Neural crest cell (in vitro differentiated cells): ENCODE measurements at places on chromosomes 6 and 20. TPM values are rescaled to one million over a fixed set of nuclear protein-coding genes. Genes with fewer than 3 reads are reported as not detected.

The DCBLD1 gene
- 9.1 and 10.1 TPM in 2 replicates for total RNA-seq

The AGPAT4 gene
- 37.6 and 41.3 TPM in 2 replicates for total RNA-seq

The MAP7 gene
- total RNA-seq, result 1.3 and 1.4 TPM in 2 replicates

The AKAP7 gene
- 7.3 and 7.8 TPM in 2 replicates for total RNA-seq

The CGA gene
- total RNA-seq, result not detected in 2 replicates

The BTBD3 gene
- 131 and 134 TPM in 2 replicates for total RNA-seq

The BNIP5 gene
- total RNA-seq, result not detected in 2 replicates

The SLC22A7 gene
- total RNA-seq, result 0.37 TPM in 1 of 2 replicates, not detected in the other

The DSP gene
- 9.4 and 9.5 TPM in 2 replicates for total RNA-seq

DNA sequence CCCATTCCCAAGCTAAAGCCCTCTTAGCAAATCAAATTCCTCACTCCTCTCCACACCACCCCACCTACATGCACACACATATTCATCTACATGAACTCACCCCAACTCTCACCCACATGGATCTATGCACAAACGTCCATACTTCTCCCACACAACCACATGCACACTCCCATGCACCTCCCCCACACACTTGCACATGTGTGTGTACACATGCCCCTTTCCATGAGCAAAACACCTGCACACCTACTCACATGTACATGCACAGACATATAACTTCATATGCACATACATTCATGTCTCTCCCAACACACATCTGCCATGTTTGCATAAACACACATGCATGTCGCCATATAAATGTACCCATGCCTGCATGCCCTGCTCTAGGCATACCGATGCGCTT is 22.8 kb upstream of the CST1 start:
- DNase-seq, result no peak

DNA sequence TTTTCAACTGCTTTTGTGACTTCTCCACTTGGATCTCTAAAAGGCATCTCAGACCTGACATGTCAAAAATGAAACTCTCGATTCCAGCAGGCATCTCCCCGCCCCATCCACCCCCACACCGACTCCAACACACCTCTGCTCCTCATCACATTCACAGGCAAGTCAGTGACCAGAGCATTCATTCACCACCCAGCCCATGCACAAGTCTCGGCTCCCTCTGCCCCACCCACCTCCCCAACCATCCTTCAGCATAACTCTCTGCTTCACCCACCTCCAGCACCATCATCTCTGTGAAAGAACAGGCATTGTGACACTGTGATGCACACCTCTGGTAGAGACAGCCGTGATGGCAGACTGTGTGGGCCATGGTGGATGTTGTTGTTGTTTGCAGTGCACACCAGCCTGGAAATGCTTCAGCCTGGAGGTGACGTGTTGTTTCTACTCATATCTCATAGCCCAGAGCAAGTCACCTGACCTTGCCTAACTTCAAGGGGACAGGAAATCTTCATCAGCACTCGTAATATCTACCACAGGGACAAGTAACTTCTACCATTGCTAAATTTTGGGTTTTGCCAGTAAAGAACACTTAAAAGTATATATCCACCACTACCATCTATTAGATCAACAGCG is 56.5 kb downstream of the ANKRD60 start:
- no peak for DNase-seq

DNA sequence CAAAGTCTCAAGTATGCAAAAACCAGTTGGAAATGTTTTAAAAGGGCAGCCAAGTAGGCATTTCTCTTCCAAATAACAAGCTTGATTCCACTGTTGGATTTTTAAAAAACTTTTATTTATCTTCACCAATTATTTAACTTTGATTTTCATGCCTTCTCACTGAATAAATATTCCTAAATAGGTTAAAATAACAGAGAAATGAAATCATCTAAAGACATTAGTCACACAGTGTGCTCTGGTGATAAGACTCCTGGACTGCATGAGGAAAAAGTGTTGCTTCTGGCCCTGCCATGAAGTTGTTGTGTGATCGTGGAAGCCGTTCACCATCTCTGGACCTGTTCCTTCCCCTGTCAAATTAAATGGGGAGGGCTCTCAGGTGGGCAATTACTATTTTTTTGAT is 33.8 kb upstream of the IGF2R start:
- no peak for DNase-seq

GRCh38 chr20:20992277-20992676 is 113.9 kb downstream of the LINC00237 start:
- DNase-seq, result no peak

GRCh38 chr6:2353412-2354137 is 108.2 kb upstream of the GMDS start:
- peak; percentile 54 for DNase-seq

GRCh38 chr6:131862476-131862875 is 54.7 kb downstream of the ENPP1 start:
- no peak for DNase-seq

- DNase-seq, result no peak
Measured at GRCh38 chr20:53837126-53837826, 233.1 kb downstream of the BCAS1 start.

- DNase-seq, result no peak
Measured at GRCh38 chr6:14108571-14109410, 8.8 kb upstream of the CD83 start.

GRCh38 chr6:112330071-112330878 is 16.9 kb upstream of the RFPL4B start:
- DNase-seq, result no peak

- DNase-seq, result no peak
Measured at GRCh38 chr20:14604143-14604542, 266.7 kb upstream of the FLRT3 start.

- DNase-seq, result no peak
Measured at GRCh38 chr6:93915961-93916360, 496.6 kb upstream of the EPHA7 start.

GRCh38 chr6:127634178-127634577 is 57.2 kb downstream of the C6orf58 start:
- DNase-seq, result no peak

- no peak for DNase-seq
Measured at GRCh38 chr6:161347988-161348627, 74.2 kb upstream of the AGPAT4 start.

GRCh38 chr20:43191946-43192863 is 2.5 kb upstream of the PTPRT start:
- peak; percentile 24 for DNase-seq

DNA sequence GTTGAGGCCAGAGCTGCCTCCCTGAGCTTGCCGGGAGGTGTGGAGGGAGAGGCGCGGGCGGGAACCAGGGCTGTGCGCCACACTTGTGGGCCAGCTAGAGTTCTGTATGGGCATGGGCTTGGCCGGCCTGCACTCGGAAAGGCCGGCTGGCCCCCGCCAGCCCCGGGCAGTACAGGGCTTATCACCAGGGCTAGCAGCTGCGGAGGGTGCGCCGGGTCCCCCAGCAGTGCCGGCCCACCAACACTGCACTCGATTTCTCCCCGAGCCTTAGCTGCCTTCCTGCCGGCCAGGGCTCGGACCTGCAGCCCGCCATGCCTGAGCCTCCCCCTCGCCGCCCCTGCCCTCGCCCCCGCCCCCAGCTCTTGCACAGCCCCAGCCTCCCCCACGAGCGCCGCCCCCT is 472.7 kb downstream of the TFAP2A start:
- DNase-seq, result no peak

- DNase-seq, result no peak
Measured at GRCh38 chr20:50113420-50114224, 672 bp upstream of the UBE2V1 start.

GRCh38 chr20:32261644-32262043 is 15.8 kb upstream of the KIF3B start:
- no peak for DNase-seq

DNA sequence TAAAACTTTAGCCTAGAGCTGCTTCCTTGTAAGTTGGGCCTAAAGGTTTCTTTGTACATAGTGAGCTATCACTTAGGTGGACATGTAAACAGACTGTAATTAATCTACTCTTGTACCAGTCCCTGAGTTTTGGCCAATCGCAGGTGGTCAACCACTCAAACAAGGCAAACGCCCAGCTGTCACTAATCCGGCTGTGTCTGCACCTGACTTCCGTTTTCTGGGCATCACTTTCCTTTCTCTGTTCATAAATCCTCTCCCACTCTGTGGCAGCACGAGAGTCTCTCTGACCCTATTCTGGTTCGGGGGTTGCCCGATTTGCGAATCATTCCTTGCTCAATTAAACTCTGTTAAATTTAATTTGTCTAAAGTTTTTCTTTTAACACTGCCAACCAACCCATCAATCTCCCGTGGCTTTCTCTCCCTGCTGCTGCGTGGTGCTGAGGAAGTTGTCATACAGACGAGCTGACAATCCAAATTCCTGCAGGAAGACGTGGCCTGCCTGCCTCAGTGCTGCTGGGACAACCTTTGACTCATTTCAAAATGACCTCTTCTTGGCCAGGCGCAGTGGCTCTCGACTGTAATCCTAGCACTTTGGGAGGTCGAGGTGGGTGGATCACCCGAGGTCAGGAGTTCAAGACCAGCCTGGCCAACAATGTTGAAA is 206.3 kb downstream of the QKI start:
- DNase-seq, result no peak

DNA sequence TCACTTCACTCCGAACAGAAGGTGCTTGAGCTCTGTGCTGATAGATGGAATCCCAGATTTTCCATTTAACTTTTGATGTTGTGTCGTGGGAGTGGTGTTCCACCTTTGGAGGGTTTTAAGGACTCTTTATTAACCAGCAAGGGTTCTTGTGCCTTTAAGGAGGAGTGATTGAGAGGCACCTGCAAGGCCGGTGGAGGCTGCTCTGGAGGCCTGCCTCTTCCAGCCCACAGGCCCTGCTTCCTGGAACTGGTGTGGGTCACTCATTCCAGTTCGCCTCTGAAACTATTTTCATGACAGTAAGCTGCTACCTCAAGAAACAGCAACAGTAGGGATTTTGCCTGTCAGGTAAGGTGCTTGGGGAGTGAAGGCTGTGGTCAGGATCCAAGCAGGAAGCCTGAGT is 58.8 kb upstream of the APCDD1L start:
- no peak for DNase-seq

DNA sequence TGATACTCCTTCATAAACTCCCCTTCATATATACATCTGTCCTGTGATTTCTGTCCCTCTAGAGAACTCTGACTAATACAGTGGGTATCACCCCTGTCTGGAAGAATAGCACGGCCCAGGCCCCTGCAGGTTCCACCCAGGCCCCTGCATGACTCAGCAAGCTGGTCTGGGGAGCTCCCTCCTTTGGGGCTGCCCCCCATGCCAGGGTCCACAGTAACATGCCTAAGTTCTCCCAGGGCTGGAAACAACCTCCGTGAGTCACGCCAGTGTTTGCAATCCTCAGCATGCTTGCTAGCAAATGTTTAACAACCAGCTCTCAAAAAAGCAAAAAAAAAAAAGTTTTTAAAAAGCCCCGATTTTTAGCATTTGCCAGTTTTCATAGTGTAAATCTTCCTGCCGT is 134.3 kb upstream of the CDH4 start:
- DNase-seq, result no peak

- DNase-seq, result peak; percentile 83
Measured at GRCh38 chr6:130885392-130886192, 58.4 kb downstream of the SMLR1 start.

DNA sequence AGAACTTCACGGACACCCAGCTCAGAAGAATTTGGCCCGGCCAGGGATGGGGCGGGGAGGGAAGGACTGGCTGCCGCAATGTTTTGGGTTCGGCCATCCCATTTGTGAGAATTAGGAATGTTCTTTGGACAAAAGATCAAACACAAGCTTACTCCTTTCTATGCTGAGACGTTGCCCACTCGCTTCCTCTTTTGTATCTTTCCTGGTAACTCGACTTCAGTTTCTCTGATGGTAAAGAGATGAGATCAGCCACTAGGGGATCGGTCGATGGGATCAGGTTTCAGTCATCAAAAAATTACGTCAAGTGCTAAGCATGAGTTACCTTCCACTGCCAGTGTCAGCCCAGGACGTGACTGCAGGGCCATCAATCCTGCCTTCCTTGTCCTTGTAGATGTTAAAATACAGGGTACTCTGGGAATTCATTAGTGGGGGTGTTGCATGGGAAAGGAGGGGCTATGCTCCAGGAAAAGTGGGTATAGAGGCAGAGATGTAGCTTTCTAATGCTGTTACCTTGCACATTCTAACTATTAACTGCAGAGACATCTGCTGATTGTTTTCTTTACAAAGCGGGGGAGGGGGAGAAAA is 190.2 kb downstream of the TSHZ2 start:
- peak; percentile 10 for DNase-seq

DNA sequence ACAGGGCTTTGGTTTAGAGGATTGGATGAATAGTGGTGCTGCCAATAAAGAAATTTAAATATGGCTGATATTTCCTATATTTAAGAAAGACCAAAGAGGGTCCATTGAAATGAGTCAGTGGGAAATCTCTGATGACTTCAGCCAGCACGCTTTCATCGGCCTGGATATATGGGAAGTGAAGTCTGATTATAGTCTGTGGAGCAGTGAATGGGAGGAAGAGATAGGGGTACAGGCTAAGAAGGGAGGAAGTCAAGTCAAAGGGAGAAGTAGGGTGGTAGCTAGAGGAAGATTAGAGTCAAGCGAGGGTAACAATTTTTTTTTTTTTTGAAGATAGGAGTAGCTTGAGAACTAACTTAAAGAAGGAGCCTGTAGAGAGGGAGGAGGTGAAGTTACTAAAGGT is 22.7 kb downstream of the SLC16A10 start:
- no peak for DNase-seq

GRCh38 chr6:130115036-130115435 is 96.7 kb downstream of the L3MBTL3 start:
- DNase-seq, result no peak

- no peak for DNase-seq
Measured at GRCh38 chr20:50093240-50093639, 19.7 kb downstream of the UBE2V1 start.

DNA sequence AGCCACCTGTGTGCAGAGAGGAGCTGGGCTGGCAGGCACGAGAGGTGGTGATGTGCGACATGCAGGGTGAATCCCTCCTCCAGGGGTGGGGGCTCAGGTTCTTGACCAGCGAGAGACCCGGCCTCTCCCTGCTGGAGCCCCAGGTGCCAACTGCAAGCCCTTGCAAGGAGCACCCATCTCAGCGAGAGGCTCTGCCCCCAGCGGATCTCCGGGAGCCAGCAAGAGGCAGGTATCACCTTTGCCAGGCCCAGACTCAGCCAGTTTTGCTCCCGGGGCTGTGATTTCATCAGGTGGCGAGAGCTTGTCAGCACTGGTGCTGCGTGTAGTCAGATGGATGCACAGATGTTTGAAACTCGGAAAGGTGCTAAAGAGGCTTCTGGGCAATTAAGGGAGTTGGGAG is 87.7 kb downstream of the TFAP2C start:
- no peak for DNase-seq

GRCh38 chr20:61019322-61019721 is 232.7 kb upstream of the CDH4 start:
- DNase-seq, result no peak

DNA sequence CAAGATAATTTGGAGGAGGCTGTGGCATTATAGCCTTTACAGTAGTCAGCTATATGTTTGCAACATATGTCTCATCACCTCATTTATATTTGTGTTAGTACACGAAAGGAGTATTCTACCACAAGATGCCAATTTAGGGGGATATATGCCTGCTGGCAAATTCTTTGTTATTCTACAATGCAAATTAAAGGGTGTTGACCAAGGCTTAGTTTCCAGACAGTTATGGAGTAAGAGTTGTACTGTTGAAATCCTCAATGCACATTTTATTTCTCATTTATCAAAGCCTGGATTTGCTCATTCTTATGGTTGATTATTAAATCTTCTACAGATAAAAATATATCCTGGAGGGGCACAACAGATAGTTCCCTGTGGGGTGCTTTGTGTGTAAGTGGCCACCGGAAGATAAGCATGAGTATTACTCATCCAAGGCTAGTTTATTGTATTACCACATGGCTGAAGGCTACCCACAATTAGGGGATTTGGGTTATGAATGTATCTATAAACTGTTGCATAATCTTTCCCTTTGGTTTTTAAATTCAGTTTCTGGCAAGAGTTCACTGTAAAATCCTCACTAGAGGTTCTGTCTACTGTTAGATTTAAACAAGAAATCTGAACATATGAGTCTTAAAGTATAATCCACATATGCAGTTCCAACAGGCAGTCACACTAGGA is 9.0 kb downstream of the CST9 start:
- DNase-seq, result no peak
